GM12878 (cell line): ENCODE measurements at places on chromosomes 1 and 21. TPM values are rescaled to one million over a fixed set of nuclear protein-coding genes. Genes with fewer than 3 reads are reported as not detected.
A peak's percentile ranks its signal among the peaks of the same experiment; 100 is the strongest.

The RPTN gene
- not detected in 2 replicates for total RNA-seq

GRCh38 chr1:10877894-10878293, 81.4 kb upstream of the CASZ1 start:
- H3K27ac ChIP-seq: no peak overlapping the region
- no peaks in the 10 kb centered on the region; the same call in 1 of the 2 replicates for H3K27me3 ChIP-seq
- H3K4me3 ChIP-seq: no peak overlapping the region
- DNase-seq: no peak
- no peaks in the 10 kb centered on the region for H3K4me1 ChIP-seq
- no peaks in the 10 kb centered on the region for H3K36me3 ChIP-seq

- no peaks in the 10 kb centered on the region for H3K4me1 ChIP-seq
- no peak overlapping the region for H3K4me3 ChIP-seq
- DNase-seq: no peak
- no peak overlapping the region for H3K27ac ChIP-seq
- no peaks in the 10 kb centered on the region for H3K36me3 ChIP-seq
Observed at GRCh38 chr1:64535938-64536835, 66.3 kb downstream of the CACHD1 start.

DNA sequence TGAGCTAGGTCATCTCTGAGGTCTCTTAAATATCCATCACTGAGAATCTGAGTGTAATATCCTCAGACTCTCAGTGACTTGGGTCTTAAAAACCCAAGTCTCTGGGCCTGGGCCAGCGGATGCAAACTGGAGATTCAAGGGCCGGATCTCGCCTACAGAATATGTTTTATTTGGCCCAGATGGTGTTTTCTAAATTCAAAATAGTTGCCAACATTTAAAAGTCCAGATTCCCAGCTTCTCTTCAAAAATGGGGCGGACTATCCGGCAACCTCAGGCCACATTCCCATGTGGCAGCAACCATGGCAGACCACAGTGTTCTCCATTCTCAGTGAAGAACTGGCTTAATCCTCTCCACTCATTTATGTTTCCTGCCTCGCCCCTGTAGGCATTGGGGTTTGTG, 12.7 kb upstream of the HEYL start:
- H3K27ac ChIP-seq: no peak overlapping the region
- DNase-seq: no peak
- no peaks in the 10 kb centered on the region for H3K36me3 ChIP-seq
- no peaks in the 10 kb centered on the region for H3K27me3 ChIP-seq
- no peak overlapping the region for H3K4me3 ChIP-seq

The PDZK1 gene
- total RNA-seq: 0.10 TPM in 1 of 2 replicates, not detected in the other

The ZP4 gene
- total RNA-seq: not detected in 2 replicates

DNA sequence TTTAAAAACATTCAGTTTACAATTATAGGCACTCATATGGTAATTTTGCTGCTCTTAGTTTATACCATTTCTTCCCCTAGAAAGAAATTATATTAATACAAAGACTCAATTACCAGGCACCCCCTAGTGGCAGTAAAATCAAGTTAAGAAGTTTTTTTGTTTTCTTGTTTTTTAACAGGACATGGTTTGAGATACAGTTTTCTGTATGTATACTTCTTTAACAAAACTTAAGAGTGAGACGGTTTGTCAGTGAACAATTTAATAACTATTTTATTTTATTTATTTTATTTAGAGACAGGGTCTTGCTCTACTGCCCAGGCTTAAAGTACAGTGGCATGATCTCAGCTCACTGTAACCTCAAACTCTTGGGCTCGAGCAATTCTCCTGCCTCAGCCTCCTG, 224.6 kb downstream of the FAF1 start:
- no peaks in the 10 kb centered on the region for H3K4me1 ChIP-seq
- no peak overlapping the region for H3K27ac ChIP-seq
- DNase-seq: no peak

The PTGFR gene
- not detected in 2 replicates for total RNA-seq

DNA sequence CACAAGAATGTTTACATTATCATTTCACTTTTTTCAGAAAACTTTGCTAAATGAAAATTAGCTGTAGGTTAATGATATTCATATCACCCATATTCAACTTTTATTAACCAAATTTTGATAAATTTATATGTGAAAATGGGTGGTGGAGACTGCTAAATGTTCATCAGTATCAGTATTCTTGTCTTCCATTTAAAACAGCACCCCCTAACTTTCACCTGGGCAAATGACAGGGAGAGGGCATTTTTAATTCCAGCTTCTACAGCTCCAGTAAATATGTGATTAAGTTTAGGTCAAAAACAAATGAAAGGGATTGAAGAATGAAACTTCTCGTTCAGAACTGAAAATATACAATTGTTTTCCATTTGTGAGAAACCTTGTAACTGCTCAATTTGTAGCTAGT, 722.2 kb downstream of the KCNT2 start:
- H3K4me1 ChIP-seq: no peaks in the 10 kb centered on the region
- H3K36me3 ChIP-seq: no peaks in the 10 kb centered on the region
- H3K27me3 ChIP-seq: no peaks in the 10 kb centered on the region
- H3K4me3 ChIP-seq: no peak overlapping the region
- DNase-seq: no peak

GRCh38 chr1:156618853-156619581, at the start of gene HAPLN2:
Gene HAPLN2 (plus strand): TSS chr1:156619415. CDS start chr1:156623491, 4,076 bp downstream.
- no peak for DNase-seq
- no peak within 1 kb of the TSS for H3K27ac ChIP-seq
- no peaks in the 10 kb centered on the region; the same call in 1 of the 2 replicates for H3K4me1 ChIP-seq
- H3K36me3 ChIP-seq: no peaks in the 10 kb centered on the region
- peaks cover 10% of the 10 kb centered on the region for H3K27me3 ChIP-seq
- H3K4me3 ChIP-seq: no peak within 1 kb of the TSS

GRCh38 chr1:70311369-70311768, 43.2 kb downstream of the ANKRD13C start:
- peaks cover 3% of the 10 kb centered on the region for H3K36me3 ChIP-seq
- DNase-seq: no peak
- H3K27me3 ChIP-seq: no peaks in the 10 kb centered on the region
- H3K4me1 ChIP-seq: no peaks in the 10 kb centered on the region

- H3K4me3 ChIP-seq: no peak overlapping the region
- peak overlapping the region; percentile 58 for H3K27ac ChIP-seq
- DNase-seq: no peak
Observed at GRCh38 chr1:26119892-26120608, 8.4 kb downstream of the PDIK1L start.

DNA sequence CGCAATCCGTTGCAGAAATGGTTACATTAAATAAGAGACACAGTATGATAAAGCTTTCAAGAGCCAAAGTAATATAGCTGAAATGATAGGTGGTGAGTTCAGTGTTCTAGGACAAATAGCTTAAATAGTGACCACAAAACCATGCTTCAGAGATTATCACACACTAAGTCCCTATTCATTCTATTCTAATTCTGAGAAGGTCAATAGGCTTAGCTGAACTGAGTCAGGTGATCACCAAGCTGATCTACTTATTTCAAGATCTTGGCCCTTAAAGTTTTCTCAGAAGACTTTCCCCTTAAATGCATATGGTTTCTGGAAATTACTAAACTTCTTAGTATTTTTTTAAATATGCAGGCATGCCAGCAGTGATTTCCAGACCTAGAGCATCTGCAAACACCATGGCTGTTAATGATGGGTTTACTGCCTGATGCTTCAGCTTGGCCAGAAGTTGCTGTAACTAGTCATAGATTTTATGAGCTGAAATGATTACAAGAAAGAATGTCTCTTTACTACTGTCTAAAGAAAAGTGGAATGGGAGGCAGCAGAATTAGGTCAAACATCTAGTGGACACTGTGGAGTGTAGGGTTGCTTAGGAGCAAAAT, 242.9 kb downstream of the ST6GALNAC3 start:
- no peaks in the 10 kb centered on the region for H3K36me3 ChIP-seq
- no peak overlapping the region for H3K4me3 ChIP-seq
- no peaks in the 10 kb centered on the region for H3K4me1 ChIP-seq
- DNase-seq: no peak

The CDA gene
- total RNA-seq: 0.21 TPM in 1 of 2 replicates, not detected in the other

The SF3B4 gene
- total RNA-seq: 79.4 and 81.7 TPM in 2 replicates

- no peaks in the 10 kb centered on the region for H3K4me1 ChIP-seq
- no peak for DNase-seq
- no peaks in the 10 kb centered on the region for H3K27me3 ChIP-seq
- H3K36me3 ChIP-seq: no peaks in the 10 kb centered on the region
- H3K27ac ChIP-seq: no peak overlapping the region
- H3K4me3 ChIP-seq: no peak overlapping the region
Observed at GRCh38 chr1:85228972-85229371, 28.2 kb upstream of the SYDE2 start.

DNA sequence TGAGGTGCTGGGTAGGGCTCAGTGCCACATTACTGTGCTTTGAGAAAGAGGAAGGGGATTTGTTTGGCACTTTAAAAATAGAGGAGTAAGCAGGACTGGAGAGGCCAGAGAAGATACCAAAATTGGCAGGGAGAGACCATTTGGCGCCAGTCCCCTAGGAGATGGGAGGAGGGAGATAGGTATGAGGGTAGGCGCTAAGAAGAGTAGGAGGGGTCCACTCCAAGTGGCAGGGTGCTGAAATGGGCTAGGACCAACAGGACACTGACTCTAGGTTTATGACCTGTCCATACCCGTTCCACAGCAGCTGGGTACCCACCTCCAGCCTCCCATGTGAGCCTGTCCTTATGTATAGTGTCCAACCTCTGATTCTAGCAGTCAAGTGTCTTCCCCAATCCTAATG, 1.0 kb upstream of the CRTC2 start:
- no peaks in the 10 kb centered on the region for H3K27me3 ChIP-seq
- peaks cover 11% of the 10 kb centered on the region; the same call in 1 of the 2 replicates for H3K4me1 ChIP-seq
- H3K27ac ChIP-seq: no peak overlapping the region
- H3K36me3 ChIP-seq: peaks cover 17% of the 10 kb centered on the region

- DNase-seq: no peak
- peak overlapping the region; percentile 90 for H3K4me3 ChIP-seq
- H3K4me1 ChIP-seq: no peaks in the 10 kb centered on the region; the same call in 1 of the 2 replicates
- H3K27me3 ChIP-seq: no peaks in the 10 kb centered on the region
- H3K27ac ChIP-seq: peak overlapping the region; percentile 82
Observed at GRCh38 chr21:37073417-37074196, 553 bp downstream of the TTC3 start.
